ENCODE measurements at places on chromosomes 2 and 18.
A peak's percentile ranks its signal among the peaks of the same experiment; 100 is the strongest.

- DNase-seq: no peak
Measured at GRCh38 chr2:229344151-229344551, 73.1 kb upstream of the PID1 start.

GRCh38 chr2:2837746-2838547 is 506.9 kb upstream of the MYT1L start:
- DNase-seq: no peak

DNA sequence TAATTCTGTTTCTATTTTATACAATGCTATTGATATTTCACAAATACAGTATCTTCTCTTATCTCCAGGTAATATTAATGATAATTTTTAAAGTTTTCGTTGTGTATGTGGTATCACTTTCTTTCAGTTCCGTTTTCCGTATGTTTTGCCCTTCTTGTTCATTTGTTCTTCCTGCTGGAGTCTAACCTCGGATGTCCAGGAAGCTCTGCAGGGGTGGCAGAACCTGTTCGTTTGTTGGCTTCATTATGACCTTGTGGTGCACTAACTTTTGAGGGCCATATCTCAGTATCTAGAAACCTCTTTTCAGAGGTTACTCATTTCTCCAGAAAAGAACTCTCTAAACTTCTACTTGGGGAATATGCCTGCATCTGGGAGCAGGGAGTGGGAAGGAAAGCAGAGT is 134.5 kb downstream of the NBAS start:
- DNase-seq: no peak

GRCh38 chr2:190216829-190217228 is 102.8 kb downstream of the HIBCH start:
- peak; percentile 6 for DNase-seq

DNA sequence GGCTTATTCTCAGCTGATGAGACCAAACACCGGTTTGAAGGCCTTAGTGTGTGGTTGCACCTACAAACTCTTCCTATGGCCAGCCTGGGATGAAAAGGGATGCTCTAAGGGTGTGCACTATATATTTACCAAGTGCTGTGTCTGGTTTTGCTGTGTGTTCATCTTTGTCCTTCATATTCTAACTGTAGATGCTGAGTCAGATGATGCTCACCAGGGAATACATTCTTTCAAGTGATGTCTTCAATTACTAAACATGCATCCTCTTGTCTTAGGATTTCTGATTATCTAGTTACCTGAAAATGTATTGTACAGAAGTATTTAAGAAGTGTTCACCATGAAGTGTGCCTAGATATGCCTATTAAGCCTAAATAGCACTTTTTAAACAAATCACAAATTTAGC is 1111.6 kb upstream of the ZEB2 start:
- no peak for DNase-seq

GRCh38 chr2:58138396-58139030 is 91.9 kb downstream of the VRK2 start:
- DNase-seq: no peak

- DNase-seq: no peak
Measured at GRCh38 chr2:200418399-200418798, 91.5 kb downstream of the KCTD18 start.

GRCh38 chr2:29334706-29335105 is 219.5 kb downstream of the CLIP4 start:
- DNase-seq: no peak

GRCh38 chr2:165016772-165017411 is 61.6 kb upstream of the SLC38A11 start:
- no peak for DNase-seq

GRCh38 chr2:79159030-79159429 is 523 bp downstream of the REG3A start:
- DNase-seq: no peak

- no peak for DNase-seq
Measured at GRCh38 chr18:57505231-57505630, 70.1 kb downstream of the ONECUT2 start.

DNA sequence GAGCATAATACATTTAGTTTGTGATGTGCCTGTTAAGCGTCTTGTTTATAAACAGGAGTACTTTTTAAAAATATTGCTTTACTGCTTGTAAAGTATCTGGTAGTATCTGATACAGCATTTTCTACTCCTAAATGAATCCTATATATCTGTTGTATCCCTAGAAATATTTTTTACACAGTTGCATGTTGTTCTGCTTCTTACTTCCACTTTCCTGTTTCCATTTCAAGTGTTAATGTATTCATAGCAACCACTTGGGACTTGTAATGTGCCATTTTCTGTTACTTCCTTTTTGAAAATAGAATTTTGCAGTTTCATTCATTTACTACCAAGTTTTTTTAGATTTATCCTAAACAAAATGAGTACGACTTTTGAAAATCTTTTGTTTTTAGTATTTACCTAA is 24.9 kb downstream of the CCNT2 start:
- no peak for DNase-seq
